ENCODE measurements at places on chromosomes 1 and 21.

- peak; percentile 87 for DNase-seq
Observed at GRCh38 chr1:6603238-6603914, 707 bp upstream of the KLHL21 start.

DNA sequence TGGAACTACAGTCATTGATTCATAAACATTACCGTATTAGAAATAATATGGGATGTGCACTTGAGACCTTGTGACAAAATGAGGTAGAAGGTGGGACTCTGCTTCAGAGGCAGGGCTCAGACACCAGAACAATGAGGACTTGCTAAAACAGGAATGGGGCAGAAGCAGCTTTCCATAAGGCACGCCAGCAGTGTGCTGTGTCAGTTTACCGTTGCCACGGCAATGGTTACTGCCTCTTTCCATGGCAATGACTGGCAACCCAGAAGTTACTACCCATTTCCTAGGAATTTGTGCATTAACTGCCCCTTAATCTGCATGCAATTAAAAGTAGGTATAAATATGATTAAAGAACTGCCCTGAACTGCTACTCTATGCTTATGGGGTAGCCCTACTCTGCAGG, 169.0 kb downstream of the CHRM3 start:
- no peak for DNase-seq

DNA sequence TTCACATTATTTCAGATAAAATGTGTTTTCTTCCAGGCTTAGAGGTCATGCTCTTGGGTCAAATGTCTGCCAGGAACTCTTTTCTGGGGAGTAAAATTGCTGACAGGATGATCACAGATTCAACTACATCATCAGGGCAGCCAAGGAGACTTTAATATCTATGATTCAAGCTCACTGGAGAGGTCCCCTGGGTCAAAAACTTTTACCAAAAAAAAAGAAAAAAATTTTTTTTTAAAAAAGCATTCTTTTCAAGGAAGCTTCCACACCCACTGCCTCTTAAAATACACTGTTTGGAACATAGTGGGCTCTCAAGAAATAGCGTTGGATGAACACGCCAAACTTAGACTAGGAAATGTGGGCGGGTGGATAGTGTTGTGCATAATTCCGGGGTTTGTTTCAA, 81.3 kb downstream of the TIAM1 start:
- DNase-seq = no peak

DNA sequence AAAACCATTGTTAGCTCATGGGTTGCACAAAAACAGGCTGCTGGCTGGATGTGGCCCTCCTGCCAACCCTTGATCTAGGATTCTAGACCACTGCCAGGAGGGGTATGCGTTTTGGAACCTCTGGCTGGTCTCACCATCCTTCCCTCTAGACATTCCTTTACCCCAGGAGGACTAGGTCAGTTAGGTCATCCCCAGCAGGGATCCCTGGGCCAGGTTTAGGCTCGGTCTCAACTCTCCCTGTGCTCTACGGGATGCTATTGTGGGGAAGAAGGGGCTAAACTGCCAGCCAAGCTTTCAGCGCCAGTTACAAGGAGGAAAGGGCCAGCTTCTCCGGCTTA, 22.7 kb downstream of the SLC2A1 start:
- no peak for DNase-seq

- DNase-seq = no peak
Observed at GRCh38 chr21:29949991-29950390, 10.2 kb upstream of the GRIK1 start.

- no peak for DNase-seq
Observed at GRCh38 chr1:111238056-111238795, 10.7 kb downstream of the CHI3L2 start.

- DNase-seq = no peak
Observed at GRCh38 chr21:35682904-35683549, 377.3 kb downstream of the SETD4 start.

DNA sequence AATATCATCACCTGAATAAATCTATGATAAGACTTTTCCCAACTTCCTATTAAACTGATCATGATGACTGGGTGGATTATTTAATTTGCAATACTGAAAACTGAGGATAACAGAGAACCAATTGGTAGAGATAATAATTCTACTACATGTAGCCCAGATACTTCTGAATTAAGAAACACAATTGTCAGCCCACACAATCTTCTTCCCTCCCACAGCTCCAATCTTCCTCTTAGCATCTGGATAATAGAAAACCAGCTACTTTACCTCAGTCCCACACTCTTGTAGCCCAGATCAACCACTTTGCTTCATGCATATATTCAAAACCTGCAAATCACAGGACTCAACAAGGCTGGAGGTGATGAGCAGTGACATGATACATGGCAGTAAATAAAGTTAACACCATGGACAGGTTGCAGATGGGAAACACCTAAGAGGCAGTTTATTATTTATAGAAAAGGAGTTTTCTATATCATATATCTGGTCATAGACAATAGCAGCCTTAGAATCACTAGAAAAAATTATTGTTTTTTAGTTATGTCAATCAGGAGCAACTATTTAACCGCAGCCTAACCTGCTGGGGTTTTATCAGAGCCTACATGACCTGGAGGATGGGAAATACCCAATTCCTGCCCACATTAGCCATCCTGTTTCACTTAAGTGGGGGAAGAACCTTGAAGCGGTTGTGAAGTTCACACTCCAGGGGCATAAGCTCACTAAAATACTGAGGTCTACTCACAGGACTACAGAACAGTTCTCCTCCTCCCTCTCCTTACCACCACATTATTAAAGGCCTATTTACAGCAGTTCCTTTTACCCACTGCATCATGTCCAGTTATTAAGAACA, 16.7 kb downstream of the FRRS1 start:
- no peak for DNase-seq

DNA sequence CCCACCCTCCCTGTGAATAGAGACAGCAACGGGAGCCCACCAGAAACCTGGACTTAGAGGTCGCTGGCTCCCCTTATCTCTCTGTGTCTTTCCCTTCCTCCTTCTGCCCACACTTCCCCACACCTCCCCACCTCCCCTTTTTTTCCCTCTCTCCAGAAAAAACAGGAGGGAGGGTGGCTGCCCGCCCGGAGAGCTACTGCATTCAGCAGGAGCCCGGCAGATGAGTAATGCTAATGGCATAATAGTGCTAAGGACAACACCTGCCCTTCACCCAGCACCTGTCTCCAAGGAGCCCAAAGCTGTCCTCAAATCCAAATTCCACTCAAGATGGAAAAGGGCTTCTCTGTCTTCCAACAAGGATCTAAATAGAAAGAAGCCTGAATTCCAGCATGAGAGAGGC, 11.4 kb upstream of the PRELP start:
- DNase-seq = no peak

GRCh38 chr1:2591581-2592261, 5.1 kb downstream of the PRXL2B start:
- no peak for DNase-seq

DNA sequence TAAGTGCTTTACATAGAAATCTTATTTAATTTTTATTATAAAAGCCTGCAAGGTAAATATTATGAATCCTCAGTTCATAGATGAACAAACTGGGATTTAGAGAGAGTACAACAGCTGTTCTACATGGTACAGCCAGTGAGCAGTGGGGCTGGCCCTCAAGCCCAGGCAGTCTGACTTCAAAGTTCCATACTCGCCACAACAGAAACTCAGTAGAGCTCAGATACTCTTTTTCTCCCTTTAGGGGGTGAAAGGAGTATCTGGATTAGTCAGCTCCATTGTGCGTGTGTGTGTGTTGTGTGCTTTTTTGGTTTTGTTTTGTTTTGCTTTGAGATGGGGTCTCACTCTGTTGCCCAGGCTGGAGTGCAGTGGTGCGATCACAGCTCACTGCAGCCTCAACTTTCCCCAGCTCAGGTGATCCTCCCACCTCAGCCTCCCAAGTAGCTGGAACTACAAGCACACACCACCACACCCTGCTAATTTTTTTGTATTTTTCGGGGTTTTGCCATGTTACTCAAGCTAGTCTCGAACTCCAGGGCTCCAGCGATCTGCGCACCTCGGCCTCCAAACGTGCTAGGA, 378.5 kb downstream of the SMYD3 start:
- no peak for DNase-seq

- DNase-seq = no peak
Observed at GRCh38 chr1:234893725-234894630, 234.7 kb downstream of the TOMM20 start.

GRCh38 chr1:37258068-37258467, 216.3 kb upstream of the ZC3H12A start:
- no peak for DNase-seq

DNA sequence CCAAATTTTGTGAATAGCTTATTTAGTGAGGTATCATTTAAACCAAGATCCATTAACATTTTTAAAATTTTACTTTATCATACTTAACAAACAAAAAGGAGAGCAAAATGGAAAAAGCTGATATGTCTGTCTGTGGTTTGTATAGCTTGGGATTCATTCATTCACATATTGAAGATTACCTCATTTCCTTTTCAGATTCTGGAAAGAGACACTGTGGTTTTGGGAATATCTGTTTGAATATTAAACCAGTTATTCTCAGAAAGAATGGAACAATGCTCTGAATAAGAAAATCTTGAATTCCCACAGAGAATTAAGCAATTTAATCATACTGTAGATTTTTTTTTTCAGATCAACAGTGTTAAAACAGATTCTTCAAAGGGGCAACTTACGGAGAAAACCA, 93.8 kb upstream of the PRDX6 start:
- no peak for DNase-seq

DNA sequence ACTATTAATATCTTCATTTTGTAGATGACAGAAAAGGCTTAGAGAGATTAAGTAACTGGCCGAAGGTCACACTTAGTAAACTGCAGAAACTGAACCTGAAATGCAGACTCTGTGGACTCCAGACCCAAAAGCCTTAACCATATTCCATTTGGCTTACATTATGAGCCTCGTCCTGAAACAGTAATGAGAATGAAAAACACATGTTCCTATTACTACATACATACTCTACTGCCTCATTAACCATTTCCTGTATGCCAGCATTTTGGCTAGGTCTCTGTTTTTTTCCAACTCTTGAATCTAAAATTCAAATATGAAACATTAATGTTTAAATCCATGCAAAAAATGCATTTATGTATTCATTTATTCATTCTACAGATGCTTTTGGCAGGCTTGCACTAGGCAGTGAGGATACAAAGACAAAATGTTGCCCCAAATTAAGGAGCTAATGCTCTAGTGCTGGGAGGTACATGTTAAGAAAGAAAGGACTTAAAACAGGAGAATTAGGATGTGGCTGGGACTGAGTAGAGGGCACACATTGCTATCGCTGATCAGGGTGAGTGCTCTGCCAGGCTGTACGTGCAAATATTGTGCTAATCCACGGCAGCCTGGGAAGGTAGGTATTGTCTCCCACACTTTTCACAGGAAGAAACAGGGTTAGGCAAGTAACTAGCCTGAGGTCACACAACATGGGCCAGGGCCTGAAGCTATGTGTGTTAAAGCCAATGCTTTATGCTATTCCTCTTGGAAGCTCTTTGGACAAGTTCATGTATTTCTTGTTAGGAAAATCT, 14.0 kb downstream of the DEGS1 start:
- no peak for DNase-seq

- no peak for DNase-seq
Observed at GRCh38 chr1:181150273-181150672, 61.8 kb downstream of the IER5 start.

DNA sequence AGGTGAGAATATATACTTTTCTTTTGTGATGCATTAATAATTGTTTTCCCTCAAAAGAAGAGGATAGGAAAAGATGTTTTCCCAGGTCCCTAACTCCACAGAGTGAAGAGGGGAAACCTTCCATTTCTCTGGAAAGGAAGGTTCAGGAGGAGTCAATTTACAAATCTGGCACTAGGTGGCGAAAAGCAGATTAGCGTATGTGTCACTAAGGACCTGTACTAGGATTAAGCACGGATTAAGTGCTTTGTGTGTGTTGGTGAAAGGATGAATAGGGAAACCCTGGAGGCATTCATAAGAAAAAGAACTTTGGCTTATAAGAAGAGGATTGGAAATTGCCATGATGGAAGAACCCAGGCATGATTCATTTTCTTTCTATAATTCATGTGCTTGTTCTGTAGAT, 410.1 kb upstream of the PLXNA2 start:
- DNase-seq = no peak

- no peak for DNase-seq
Observed at GRCh38 chr1:176799327-176799726, 336.4 kb downstream of the PAPPA2 start.

- DNase-seq = no peak
Observed at GRCh38 chr1:59354709-59355337, 57.9 kb downstream of the FGGY start.

DNA sequence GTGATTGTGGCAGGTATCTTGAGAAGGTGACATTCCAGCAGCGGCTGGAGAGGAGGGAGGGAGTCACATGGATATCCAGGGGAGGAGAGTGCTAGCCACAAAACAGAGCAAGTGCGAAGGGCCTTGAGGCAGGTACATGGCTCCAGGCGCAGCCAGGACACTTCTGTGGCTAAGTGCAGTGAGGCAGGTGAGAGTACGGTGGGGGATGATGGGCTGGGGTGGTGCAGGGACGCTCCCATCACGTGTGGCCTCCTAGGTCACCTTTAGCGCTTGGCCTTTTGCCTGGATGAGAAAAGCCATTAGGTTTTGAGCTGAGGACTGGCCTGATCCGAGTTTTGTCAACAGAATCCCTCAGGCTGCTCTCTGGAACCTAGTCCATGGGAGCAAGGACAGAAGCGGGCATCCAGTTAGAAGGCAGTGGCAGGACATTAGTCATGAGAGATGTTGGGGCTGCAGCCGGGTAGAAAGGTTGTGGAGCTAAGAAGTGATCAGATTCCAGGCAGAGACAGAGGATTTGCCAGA, 31.6 kb downstream of the SMYD2 start:
- DNase-seq = no peak

DNA sequence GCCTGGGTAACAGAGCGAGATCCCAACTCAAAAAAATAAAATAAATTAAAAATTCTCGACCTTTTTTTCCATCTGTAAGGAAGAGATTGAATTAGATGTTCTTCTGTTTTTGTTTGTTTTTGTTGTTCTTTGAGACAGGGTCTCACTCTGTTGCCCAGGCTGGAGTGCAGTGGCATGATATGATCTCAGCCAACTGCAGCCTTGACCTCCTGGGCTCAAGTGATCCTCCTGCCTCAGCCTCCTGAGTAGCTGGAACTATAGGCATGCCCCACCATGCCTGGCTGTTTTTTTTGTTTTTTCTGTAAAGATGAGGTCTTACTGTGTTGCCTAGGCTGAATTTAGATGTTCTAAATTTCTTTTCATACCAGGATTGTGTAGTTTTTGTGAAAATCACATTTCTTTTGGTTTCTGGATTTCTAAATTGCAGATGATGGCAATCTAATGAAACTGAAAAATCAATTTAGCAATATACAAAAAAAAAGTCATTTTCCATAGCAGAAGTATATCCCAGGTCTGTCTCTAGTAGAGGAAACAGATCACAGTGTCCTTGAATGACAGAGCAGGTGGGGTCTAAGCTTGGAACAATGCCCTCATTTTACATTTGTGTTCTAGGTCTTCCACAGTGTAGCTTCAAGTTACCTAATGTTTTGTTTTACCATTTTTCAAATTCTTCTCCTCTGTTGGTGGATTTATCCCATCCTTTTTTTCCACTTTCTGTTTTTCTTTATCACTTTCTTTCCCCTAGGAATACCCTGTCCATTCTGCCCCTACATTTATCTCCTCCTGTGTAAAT, 20.3 kb downstream of the ZYG11A start:
- DNase-seq = no peak
